Thyroid gland (tissue), 4 donors: ENCODE measurements at places on chromosomes 6 and 20. TPM values are rescaled to one million over a fixed set of nuclear protein-coding genes. Genes with fewer than 3 reads are reported as not detected.
A peak's percentile ranks its signal among the peaks of the same experiment; 100 is the strongest.

The C4B gene
- total RNA-seq, result 249 TPM

The APOM gene
- 2.3 TPM for total RNA-seq

DNA sequence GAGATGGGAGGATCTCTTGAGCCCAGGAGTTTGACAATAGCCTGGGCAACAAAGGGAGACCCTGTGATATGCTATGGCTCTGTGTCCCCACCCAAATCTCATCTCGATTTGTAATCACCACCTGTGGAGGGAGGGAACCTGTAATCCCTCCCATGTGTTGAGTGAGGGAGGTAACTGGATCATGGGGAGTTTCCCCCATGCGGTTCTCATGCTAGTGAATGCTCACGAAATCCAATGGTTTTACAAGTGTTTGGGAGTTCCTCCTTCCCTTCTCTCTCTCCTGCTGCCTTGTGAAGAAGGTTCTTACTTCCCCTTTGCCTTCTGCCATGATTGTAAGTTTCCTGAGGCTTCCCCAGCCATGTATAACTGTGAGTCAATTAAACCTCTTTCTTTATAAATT is 3.4 kb downstream of the NUDT3 start:
- no peak for DNase-seq
- H3K27ac ChIP-seq, result no peak overlapping the region
- no peaks in the 10 kb centered on the region for H3K36me3 ChIP-seq
- H3K4me1 ChIP-seq, result peaks cover 30% of the 10 kb centered on the region
- H3K27me3 ChIP-seq, result no peaks in the 10 kb centered on the region

- no peak overlapping the region for H3K4me3 ChIP-seq
- H3K36me3 ChIP-seq, result no peaks in the 10 kb centered on the region
- no peak overlapping the region for H3K27ac ChIP-seq
- no peaks in the 10 kb centered on the region for H3K4me1 ChIP-seq
- H3K27me3 ChIP-seq, result no peaks in the 10 kb centered on the region
These were observed 370.3 kb downstream of the LAMA2 start for GRCh38 chr6:129253242-129253641.

The TPX2 gene
- total RNA-seq, result 0.56 TPM

DNA sequence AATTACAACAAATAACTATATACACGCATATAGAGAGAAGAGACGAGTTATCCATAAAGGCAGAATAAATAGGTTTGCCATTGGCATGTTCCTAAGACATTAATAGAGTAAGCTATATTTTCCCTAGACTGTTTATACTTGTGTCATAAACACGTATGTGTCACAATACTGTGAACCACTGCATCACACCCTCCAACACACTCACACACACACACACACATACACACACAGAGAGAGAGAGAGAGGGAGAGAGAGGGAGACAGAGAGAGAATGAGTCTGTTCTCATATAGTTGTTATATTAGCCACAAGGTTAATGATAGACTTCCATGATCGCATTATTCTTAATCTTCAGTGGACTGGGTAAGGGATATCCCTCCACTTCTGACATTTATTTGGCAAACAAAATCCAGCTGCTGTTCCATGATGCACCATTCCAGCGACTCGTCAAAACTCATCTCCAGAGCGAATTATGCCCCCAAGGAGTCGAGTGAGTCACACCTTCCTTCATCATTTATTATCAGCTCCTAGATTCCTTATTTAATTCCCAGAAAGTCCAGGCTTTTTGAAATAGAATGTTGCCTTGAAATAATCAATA is 82.8 kb upstream of the HIVEP1 start:
- no peak overlapping the region for H3K27ac ChIP-seq
- H3K36me3 ChIP-seq, result no peaks in the 10 kb centered on the region
- no peak for DNase-seq
- H3K27me3 ChIP-seq, result no peaks in the 10 kb centered on the region
- H3K4me3 ChIP-seq, result no peak overlapping the region

DNA sequence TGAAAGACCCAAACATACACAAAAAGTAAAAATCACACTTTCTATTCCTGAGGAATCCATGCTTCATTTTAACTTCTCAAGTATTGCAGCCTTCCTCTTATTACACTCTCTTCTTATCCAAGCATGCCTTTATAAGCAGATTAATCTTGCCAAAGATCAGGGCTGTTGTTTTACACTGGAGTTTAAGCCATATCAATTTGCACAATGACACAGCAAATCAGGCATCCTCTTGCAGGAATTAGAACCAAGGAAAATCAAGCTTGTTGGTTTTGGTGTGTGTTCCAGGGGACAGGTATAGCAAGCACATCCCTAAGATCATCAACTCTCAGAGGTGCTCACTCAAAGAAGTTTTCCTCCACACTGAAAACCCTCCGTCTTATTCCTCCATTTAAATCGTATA is 69.5 kb downstream of the CYP39A1 start:
- H3K27me3 ChIP-seq, result no peaks in the 10 kb centered on the region
- H3K27ac ChIP-seq, result peak overlapping the region; percentile 46
- no peak overlapping the region for H3K4me3 ChIP-seq
- peaks cover 8% of the 10 kb centered on the region for H3K4me1 ChIP-seq
- no peaks in the 10 kb centered on the region for H3K36me3 ChIP-seq
- peak; percentile 13 for DNase-seq

DNA sequence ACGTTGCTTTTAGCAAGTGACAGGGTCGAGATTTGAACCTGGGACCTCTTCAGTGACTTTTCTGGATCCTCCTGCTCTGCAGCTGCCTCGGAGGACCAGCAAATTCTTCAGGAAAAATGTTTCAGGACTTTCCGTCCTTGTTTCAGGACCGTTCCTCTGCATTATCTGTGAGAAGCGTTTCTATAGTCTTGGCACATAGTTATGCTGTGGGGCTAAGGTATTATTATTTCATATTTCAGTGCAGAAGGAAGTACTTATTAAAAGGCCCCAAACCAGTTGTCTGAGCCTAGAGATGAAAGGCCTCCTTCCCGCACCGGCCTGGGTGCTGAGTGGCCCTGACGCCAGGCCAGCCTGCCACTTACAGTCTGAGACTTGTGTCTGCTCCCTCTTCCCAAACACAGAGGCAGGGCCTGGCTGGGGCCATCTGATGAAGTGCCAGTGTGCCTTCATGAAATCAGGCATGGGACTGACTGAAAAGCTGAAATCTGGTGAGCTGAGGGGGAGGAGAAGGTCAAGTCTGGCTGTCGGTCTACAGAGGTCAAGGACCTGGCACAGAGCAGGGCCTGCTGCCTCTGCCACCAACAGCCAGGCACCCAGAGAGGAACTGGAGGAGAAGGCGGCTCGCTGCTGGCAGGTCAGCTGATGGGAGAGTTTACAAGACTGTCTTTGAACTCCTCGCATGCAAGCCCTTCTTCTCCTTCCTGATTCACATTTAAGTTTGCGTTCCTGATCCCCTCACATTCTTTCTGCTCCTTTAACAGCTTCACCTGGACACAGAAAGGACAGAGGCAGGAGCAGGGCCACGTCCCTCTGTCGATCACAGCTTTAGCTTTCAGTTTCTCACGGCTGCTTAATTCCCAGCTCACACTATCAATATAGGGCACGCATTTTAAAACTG is 8.9 kb upstream of the QKI start:
- H3K4me3 ChIP-seq, result no peak overlapping the region
- peak; percentile 76 for DNase-seq
- no peaks in the 10 kb centered on the region for H3K36me3 ChIP-seq
- peaks cover 7% of the 10 kb centered on the region for H3K4me1 ChIP-seq

GRCh38 chr6:74048387-74048786 is 352.4 kb downstream of the CD109 start:
- no peaks in the 10 kb centered on the region for H3K36me3 ChIP-seq
- H3K4me3 ChIP-seq, result no peak overlapping the region
- no peak overlapping the region for H3K27ac ChIP-seq
- no peaks in the 10 kb centered on the region for H3K27me3 ChIP-seq
- H3K4me1 ChIP-seq, result no peaks in the 10 kb centered on the region

DNA sequence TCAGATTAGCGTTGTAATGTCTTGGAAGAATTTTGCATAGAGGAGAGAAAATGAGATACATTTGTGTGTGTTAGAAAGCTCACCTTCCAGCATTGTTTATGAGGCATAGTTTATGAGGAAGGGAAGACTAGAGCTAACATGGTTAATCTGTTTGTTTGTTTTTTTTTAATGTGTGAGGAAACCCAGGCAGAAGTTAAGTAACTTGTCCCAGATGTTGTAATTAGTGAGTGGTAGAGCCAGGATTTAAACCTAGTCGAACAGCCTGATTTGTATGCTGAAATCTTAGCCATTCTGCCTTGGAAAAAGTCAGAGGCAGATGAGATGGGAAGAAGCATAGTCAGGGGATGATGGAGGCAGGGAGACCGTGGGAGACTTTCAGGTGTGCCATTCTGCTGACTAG is 29.1 kb downstream of the NDUFAF5 start:
- no peaks in the 10 kb centered on the region for H3K4me1 ChIP-seq
- no peak overlapping the region for H3K27ac ChIP-seq
- H3K27me3 ChIP-seq, result no peaks in the 10 kb centered on the region
- no peak overlapping the region for H3K4me3 ChIP-seq

The SDHAF4 gene
- total RNA-seq, result 4.3 TPM

- H3K4me3 ChIP-seq, result no peak overlapping the region
- no peaks in the 10 kb centered on the region for H3K27me3 ChIP-seq
- no peak for DNase-seq
- no peaks in the 10 kb centered on the region for H3K36me3 ChIP-seq
These were observed 35.2 kb upstream of the NOP56 start for GRCh38 chr20:2617099-2617714.

GRCh38 chr6:26241033-26241895 is 123.7 kb upstream of the BTN3A2 start:
- H3K4me1 ChIP-seq, result peaks cover 3% of the 10 kb centered on the region
- H3K27ac ChIP-seq, result peak overlapping the region; percentile 68
- no peaks in the 10 kb centered on the region for H3K36me3 ChIP-seq
- peak; percentile 27 for DNase-seq
- H3K4me3 ChIP-seq, result peak overlapping the region; percentile 30

The GNMT gene
- total RNA-seq, result 2.2 TPM

GRCh38 chr6:38984723-38985122 is 63.9 kb upstream of the GLP1R start:
- H3K27me3 ChIP-seq, result no peaks in the 10 kb centered on the region
- H3K4me1 ChIP-seq, result no peaks in the 10 kb centered on the region
- H3K36me3 ChIP-seq, result no peaks in the 10 kb centered on the region
- no peak overlapping the region for H3K4me3 ChIP-seq
